ENCODE measurements at places on chromosomes 2 and 18. TPM values are rescaled to one million over a fixed set of nuclear protein-coding genes. Genes with fewer than 3 reads are reported as not detected.

IL1A gene
- total RNA-seq: 0.85 TPM

ATP6V1B1 gene
- total RNA-seq: 1.1 TPM

HTR2B gene
- 37.3 TPM for total RNA-seq

DSG2 gene
- 5.2 TPM for total RNA-seq

CCDC141 gene
- 0.53 TPM for total RNA-seq

SLC19A3 gene
- 0.78 TPM for total RNA-seq

CHRNG gene
- total RNA-seq: not detected

MROH2A gene
- not detected for total RNA-seq

KRTCAP3 gene
- 0.39 TPM for total RNA-seq

TBR1 gene
- not detected for total RNA-seq

GCG gene
- total RNA-seq: not detected

CD8B2 gene
- total RNA-seq: not detected

RAPGEF4 gene
- 5.0 TPM for total RNA-seq

TMEM178A gene
- total RNA-seq: 0.86 TPM

SLC16A14 gene
- 1.8 TPM for total RNA-seq

PCGF1 gene
- 26.2 TPM for total RNA-seq

ZNF521 gene
- 20.7 TPM for total RNA-seq

Data from smooth muscle cell of the pulmonary artery (primary cell).